ENCODE measurements at places on chromosomes 3 and 15.

DNA sequence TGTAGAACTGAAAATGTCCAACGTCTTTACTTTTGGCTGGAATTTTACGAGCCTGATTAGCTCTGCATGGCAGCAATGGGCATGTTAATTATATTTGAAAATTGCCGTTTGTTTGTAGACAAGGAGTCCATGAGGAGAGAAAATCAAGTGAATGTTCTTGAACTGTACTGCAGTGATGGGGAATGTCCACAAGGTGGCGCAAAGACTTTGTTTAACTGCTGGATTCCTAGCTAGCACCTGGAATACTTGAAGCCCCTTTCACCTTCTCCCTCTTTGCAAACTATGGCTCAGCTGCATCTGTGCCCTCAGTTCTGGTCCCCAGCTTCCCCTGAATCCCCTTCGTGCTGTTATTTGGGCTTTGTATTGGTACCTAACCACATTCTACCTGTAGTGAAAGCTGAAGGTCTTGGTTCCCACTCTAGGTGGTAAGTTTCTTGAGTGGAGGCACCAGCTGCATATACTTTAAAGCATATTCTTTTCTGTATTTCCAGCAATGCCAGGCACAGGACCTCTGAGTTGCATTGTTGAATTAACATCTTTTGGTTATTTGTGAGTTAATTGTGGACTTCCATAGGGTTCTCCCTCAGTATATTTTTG lies 25.3 kb downstream of the EXOG start:
- peak; percentile 85 for DNase-seq

GRCh38 chr3:157233923-157234322 lies 74.0 kb upstream of the CCNL1 start:
- no peak for DNase-seq

DNA sequence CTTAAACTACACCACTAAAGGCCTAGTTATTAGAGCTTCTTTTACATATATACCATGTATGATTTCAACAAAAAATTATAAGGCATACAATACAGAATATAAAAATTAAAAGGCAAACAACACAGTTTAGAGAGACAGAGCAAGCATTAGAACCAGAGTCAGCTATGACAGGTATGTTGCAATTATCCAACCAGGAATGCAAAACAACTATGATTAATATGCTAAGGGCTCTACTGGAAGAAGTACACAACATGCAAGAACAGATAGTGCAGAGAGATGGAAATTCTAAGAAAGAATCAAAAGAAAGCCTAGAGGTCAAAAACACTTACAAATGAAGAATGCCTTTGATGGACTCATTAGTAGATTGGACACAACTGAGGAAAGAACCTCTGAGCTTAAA lies 39.6 kb downstream of the CCDC54 start:
- peak; percentile 51 for DNase-seq

DNA sequence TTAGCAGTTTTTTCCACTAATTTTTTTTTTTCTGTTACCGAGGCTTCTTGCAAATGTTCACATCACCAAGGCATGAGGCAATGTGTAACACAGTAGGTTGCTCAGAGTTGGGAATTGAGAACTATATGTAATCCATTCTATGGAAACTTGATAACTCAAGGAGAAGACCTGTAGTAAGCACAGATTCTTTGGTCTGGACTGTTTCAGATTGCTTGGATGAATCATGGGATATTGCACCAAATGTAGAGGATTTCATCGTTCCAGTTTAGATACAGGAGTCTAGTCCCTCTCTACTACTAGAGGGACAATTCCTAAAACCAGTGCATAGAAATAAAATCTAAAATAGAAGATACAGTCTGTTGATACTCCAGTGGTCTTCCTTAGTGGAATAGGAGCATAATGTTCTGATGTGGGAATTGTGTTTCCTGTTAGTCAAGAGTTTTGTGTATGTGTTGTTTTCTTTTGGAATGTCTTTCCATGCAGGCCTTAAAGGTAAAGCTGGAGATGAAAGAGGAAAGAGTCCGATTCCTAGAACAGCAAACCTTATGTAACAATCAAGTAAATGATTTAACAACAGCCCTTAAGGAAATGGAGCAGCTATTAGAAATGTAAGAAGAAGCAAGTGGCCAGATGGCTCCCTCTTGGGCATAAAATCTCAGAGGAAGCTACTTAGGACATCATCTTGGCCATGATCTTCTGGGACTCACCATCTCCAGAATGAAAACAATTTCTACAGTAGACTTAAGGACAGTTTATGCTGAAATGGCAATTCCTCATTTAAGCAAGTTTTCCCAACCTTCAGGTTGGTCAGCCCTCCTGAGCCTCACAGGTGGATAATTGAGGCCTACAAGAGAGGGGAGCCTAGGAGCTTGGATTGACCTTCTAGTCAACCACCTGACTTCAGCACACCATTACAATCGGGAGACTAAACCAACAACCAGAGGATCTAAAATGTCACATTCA lies 10.7 kb downstream of the KNSTRN start:
- peak; percentile 75 for DNase-seq

GRCh38 chr3:4976109-4976508 lies 3.1 kb upstream of the BHLHE40 start:
- DNase-seq, result peak; percentile 56

DNA sequence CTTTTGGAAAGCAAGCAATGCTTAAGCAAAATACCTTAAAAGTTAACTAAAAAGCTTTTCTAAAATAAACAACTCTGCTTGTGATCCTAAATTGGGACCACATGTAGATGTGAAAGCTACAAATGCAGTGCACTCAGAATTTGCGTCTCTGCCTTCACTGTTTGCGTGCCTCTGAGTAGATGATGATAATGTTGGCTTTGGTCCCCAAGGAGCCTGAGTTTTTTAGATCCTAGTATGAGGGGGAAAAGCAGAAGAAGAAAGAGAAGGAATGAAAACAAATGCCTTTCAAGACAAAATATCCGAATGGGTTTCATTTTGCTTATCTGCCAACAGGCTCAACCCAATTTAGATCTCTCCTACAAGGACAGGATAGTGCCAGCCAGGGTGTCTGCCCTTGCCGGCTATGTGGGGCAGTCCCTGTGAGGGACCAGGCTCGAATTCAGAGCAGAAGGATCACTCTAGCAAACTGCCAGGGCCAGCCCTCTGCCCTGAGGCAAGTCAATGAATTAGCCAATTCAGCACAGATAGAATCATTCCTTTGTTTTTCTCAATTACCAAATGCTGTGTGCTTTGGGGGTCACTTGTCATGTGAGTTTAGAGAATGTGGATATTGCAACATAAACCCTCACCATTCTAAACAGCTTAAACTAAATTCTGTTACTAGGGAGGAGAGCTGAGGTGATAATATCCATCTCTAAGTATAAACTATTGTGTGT lies 28.5 kb downstream of the SCG5 start:
- DNase-seq, result peak; percentile 95

GRCh38 chr3:50412231-50412754 lies 53.0 kb upstream of the TMEM115 start:
- DNase-seq, result no peak

DNA sequence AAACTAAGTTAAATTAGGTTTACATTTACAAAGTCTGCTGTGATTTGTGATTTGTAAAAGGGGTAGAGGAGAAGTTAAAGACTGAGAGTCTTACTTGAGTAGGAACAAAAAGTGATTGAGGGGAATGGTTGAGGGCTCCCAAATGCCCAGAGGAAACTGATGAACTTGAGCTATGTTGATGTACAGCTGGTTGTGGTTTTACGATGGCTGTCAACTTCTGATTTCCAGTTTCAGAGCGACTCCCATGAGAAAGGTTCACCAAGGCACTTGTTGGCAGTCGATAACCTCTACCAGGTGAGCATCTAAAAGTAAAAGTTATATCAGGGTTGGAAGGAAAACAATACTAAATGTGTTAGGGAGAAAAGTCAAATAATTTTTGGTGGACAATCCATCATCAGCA lies 91.0 kb downstream of the XRN1 start:
- DNase-seq, result no peak

- DNase-seq, result no peak
Observed at GRCh38 chr15:85646538-85647091, 148.1 kb downstream of the KLHL25 start.

DNA sequence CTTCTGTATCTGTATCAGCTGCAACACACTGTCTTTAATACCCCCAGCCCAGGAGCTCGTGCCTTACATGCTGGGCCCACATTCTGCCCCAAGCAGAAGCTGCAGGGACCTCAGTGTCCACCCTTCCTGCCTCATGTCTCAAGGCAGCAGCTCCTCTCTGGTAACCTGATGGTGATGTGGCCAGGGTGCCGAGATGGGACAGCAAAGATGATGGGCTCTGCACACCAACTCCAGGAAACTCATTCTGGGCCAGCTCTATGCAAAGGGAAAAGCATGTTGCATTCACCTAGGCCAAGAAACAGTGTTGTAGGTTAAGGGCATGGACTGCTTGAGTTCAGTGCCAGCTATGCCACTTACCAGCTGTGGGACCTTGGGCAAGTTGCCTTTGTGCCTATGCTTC lies 79.5 kb upstream of the PRR23C start:
- DNase-seq, result no peak

DNA sequence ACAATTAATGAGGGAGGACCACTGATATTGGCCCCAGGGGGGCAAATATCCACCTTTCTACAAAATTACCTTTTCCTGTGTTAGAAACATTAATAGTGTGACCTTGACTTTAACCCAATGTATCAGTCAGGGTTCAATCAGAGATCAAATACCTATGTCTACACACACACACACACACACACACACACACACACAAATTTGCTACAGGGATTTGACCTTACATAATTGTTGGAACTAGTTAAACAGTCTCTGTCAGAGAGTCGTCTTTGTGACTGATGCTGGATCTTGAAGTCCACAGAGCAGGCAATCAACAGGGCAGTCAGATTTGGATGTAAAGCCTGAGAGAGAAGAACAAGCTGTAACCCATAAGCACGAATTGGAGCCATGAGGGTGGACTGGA lies 32.5 kb downstream of the TM4SF4 start:
- DNase-seq, result no peak

- DNase-seq, result no peak
Observed at GRCh38 chr3:21013566-21013965, 737.4 kb downstream of the ZNF385D start.

- DNase-seq, result no peak
Observed at GRCh38 chr3:108525971-108526370, 15.6 kb upstream of the MYH15 start.

DNA sequence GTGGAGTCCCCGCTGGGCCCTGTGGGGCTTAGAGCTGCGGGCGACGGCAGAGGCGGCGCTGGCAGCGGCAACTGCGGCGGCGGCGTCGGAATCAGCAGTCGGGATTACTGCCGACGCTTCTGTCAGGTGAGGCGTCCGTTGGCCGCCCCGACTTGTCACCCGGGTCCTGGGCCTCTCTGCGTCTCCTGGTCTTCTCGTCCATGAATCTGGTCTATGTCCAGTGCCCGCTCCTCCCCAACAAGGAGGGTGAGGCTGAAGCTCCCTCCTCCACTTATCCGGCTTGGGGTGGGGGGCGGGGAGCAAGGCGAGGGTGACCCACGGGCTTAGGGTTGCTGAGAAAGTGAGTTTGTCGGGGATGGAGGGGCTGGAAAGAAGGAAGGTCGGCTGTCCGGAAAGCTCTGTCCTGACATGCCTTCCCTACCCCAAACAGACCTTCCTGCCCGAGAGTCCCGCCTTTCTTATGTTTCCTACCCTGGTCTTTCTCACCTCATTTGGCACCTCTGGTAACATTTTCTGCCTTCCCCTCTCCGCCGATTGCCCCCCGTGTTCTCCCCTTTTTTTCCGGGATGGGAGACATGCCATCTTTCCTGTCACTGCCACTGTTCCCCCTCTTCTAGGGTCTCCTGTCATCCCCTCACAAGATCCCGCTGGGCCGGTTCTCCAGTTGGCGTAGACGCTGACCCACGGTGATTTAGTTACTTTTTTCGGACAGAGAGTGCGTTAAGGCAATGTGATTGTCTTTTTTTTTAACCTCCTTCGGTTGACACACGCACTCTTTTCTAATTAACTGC lies 520 bp downstream of the ZNF654 start:
- DNase-seq, result peak; percentile 55

DNA sequence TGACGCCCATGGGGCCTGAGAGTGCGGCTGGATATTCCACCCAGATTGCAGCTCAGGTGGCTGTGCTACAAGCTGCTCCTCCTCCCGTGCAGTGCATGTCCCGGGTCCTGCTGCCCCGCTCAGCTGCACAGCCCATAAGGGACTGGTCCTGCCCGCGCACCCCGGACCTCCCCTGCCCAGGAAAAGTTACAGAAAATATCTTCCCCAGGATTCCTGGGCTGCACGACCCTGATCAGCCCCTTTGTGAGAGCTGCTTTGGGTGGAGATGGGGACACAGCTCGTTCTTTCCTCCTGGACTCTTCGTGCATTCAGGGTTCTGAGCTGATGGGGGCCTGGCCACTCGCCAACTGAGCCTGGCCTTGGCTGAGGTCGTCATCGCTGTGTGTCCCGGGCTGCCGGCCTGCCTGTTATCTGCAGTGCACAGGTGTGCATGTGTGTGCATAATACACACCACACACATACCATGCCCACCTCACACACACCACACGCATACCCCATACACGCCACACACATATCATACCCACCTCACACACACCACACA lies 28.8 kb downstream of the APBA2 start:
- DNase-seq, result no peak

- DNase-seq, result no peak
Observed at GRCh38 chr3:59234884-59235633, 185.2 kb upstream of the CFAP20DC start.

GRCh38 chr3:185517387-185518130 lies 18.7 kb upstream of the TMEM41A start:
- DNase-seq, result no peak

- DNase-seq, result no peak
Observed at GRCh38 chr15:62244762-62245161, 79.7 kb upstream of the C2CD4B start.

GRCh38 chr3:174333640-174334039 lies 525.5 kb upstream of the NAALADL2 start:
- no peak for DNase-seq

DNA sequence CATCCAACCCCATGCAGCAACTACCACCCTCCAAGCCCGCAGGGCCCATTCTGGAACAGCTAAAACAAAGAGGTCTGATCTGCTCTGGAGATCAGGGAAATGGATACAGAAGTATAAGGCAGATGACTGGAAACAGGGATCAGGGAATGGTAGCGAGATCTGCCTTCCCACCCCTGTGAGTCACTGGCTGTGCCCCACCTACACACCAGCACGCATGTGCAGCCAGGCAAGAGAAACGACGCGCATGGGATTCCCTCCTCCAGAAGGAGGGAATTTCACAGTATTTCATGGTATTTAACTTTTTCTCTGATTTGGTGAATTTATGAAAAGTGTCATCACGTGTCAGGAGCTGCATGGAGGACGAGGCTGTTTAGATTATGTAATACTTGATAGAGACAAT lies 116.7 kb downstream of the ARRDC4 start:
- no peak for DNase-seq
